ELR (cell line): ENCODE measurements at places on chromosomes 11 and 22.
A peak's percentile ranks its signal among the peaks of the same experiment; 100 is the strongest.

GRCh38 chr11:44797886-44798606 is 71.3 kb downstream of the TSPAN18 start:
- no peak for DNase-seq

- DNase-seq = no peak
Observed at GRCh38 chr11:8873741-8874405, 37.1 kb upstream of the AKIP1 start.

DNA sequence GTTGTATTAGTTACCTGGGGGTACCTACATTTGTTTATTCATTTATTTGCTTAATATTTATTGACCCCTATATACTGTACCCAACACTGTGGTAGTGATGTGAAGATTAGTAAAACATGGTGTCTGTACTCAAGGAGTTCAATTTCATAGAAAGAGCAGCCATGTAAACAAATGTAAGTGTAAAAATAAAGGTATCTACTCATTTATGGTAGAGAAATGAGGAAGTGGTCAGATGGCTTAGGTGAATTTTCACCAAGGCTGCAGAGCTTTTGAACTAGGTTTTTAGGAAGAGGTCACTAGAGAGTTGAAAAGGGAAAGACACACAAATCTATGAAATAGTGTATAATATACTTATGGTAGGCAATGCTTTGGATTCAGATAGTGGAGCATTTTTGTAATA is 11.1 kb downstream of the CTR9 start:
- DNase-seq = no peak

DNA sequence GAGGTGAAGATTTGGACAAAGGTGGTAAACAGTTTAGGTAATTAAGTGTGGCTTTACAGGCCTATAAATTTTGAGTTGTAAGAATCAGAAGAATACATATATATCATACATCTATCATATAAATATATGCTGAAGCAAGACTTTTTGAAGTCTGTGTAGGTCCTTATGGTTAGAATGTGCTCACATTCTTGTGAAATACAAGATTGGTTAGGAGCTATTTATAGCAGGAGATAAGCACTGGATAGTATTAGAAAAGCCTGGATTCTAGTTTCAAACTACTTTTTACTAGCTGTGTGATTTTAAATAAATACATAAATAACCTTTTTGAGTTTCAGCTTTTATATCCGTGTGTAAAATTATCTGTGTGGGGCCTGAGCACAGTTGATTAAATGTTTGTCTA is 42.3 kb downstream of the ANKRD42 start:
- DNase-seq = no peak

DNA sequence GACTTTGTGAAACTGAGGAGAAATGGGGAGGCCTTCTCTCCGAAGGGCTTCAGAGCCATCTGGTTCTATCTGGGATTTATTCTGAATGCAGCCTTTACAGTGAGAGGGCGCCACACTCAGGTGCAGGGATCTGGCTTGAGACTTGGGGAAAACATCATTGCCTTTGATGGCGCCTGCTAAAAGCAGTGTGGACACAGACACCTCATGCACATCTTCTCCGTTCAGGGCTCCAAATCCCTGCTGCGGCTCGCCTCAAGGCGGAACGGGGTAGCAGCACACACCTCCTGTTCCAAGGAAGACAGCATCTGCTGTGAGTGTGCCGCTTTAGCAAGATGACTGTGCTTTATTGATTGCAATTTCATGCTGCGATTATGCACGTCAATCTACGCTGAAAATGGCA is 37.1 kb upstream of the OLFML1 start:
- no peak for DNase-seq

- DNase-seq = peak; percentile 76
Observed at GRCh38 chr11:72643547-72643946, 30.7 kb downstream of the PDE2A start.

GRCh38 chr11:34682825-34683224 is 61.9 kb downstream of the EHF start:
- peak; percentile 82 for DNase-seq

GRCh38 chr11:73469401-73469800 is 93.2 kb downstream of the RELT start:
- DNase-seq = no peak
